ENCODE measurements at places on chromosomes 3 and 15.

DNA sequence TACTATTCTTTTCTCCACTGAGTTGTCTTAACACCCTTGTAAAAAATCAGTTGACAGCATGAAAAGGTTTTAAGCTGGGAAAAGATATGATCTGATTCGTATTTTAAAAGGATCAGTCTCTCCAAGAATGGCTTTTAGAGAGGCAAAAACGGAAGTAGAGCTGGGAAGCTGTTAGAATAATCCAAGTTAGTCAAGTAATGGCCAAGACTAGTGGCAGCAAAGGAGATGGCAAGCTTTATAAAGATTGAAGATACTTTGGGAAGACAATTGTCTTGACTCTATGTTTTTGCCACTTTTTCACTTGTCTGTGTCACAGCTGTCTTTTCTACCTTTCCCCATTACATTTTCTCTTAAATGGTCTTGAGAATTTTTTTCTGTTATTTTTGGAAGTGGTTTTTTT is 243.5 kb upstream of the MANF start:
- no peak for DNase-seq

DNA sequence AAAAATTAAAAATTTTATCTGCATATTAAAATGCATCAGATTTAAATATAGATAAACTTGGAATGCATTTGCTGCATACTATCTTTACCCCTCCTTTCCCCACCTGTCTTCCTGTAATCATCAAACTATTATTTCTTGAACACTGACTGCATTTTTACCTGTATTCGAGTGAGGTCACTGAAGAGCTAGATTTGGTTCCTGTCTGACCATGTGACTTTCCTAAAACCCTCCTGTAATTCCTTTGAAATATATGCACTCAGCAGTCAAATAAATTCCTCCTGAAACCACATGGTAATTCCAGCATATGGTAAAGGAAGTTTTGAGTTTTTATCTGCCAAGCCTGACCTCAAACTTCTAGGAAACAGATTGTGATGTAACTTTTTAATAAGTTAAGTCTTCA is 445.6 kb upstream of the FRG2C start:
- no peak for DNase-seq

DNA sequence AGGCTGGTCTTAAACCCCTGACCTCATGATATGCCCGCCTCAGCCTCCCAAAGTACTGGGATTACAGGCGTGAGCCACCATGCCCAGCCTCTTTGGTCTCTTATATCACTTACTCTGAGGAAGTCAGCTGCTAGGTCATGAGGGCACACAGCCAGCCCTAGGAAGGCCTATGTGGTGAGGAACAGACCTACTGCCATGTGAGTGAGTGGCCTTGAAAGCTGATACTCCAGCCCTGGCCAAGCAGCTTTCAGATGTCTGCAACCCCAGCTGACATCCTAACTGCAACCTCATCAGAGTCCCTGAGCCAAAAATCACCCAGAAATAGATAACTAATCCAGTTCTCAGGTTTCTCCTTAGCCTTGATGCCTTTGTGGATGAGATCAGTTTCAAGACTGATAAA is 224.3 kb downstream of the EDEM1 start:
- DNase-seq: no peak

GRCh38 chr3:3085782-3086181 is 24.4 kb downstream of the IL5RA start:
- DNase-seq: no peak

DNA sequence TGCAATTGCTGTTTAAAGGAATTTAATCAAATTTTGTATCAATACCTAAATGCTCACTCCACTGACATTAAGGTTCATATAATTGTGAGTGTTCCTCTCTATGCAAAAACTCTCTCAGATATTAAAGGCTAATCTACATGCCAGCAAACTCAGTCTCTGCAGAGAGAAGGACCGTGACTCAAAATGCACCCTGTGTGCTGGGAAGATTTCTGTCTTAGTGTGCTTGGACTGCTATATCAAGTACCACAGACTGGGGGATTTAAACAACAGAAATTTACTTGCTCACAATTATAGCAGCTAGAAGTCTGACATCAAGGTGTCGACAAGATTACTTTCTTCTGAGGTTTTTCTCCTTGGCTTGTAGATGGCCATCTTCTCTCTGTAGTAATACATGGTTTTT is 18.6 kb upstream of the PFN2 start:
- DNase-seq: no peak

- no peak for DNase-seq
Measured at GRCh38 chr15:52093167-52093538, 19.4 kb downstream of the BCL2L10 start.

DNA sequence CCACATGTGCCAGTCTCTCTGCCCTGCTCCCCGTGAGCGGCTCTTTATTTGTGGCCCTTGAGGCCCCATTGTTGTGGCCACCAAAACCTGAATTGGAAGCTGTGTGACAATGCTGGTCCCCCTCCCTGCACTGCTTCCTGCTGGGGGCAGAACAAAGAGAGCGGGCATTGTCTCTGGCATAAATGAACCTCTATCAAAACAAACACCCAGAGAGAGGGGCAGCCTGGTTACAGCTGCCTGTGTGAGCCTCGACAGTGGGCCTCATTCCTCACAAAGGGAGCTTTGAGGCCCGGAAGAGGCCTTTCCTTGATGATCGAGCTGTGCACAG is 152.9 kb downstream of the IGF1R start:
- DNase-seq: no peak

GRCh38 chr15:99117563-99118257 is 12.8 kb downstream of the SYNM start:
- no peak for DNase-seq

GRCh38 chr3:54556630-54557029 is 371.2 kb downstream of the LRTM1 start:
- DNase-seq: no peak

GRCh38 chr15:39511000-39511915 is 69.6 kb upstream of the THBS1 start:
- DNase-seq: no peak

- DNase-seq: no peak
Measured at GRCh38 chr3:61560517-61561373, 626 bp upstream of the PTPRG start.

DNA sequence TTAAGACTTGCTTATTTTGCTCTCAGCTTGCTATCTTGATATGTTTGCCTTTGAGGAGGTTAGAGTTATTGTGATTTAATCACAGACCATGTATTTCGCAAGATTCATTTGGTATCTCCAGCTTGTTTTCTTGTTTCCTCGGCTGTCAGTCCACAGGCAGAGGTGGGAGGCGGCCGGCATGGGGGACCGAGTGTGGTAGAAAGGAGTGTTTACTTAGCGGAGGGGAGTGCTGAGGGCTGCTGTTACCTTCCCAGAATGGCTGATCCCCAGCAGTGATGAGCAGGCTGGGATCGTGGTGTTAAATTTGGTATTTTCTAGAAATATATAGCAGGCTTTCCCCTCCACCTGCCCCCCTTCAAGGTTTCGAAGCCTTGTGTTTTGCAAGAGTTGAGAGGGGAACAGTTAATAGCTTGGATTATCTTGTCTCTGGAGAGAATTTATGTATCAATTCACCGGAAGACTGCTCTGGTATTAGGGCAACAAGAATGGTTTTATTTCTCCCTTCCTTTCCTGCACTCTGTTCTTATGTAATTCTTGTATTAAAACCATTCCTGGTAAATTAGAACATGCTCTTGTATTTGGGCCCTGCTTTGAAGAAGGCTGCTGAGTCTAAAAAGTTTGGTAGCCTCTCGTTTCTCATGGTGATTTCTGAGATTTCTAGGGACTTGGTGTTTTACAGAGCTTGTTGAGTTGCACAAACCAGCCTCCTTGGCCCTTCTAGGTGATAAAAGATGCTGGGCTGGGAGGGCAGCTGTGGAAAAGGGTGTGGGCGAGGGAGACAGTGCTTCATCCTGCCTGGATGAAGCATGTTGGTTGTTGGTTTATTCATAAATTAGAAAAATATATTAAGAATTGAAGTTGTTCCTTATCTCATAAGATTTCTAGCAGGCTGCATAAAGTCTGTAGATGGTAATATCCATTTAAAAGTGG is 151.4 kb downstream of the IGF1R start:
- no peak for DNase-seq

DNA sequence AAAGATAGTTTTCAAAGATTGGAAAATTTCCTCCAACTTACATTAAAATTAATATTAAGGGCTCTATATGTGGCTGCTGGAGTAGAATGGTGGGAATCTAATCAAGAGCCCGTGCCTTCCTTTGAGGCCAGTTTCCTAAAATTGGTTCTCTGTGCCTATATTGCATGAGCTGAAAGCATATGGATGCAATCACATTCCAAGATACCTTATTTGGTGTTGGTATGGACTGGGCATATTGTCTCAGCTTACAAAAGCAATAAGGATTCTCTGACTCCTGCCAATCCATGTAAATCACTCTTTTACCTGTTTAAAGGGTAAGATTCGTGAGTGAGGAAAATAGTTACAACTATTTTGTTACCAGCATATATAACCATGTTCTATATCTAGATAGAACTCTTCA is 111.6 kb downstream of the GREM1 start:
- DNase-seq: no peak

DNA sequence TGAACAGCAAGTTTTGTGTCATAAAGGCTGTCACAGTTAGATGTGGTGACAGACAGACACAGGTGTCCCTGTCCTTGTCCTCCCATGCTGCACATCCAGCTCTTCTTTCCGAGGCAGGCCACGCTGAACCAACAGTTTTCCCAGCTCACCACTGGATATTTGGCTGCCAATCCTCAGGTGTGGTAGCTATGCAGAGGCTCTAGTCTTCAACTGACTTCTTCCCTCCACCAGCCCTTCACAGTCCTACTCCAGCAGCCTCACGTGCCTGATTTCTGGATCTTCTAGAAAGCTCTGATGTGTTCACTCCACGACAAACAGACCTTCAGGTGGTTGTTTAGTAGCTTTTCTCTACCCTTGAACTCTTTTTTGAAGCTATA is 145.5 kb downstream of the UACA start:
- no peak for DNase-seq

- no peak for DNase-seq
Measured at GRCh38 chr15:68712886-68713285, 107.8 kb downstream of the ANP32A start.

DNA sequence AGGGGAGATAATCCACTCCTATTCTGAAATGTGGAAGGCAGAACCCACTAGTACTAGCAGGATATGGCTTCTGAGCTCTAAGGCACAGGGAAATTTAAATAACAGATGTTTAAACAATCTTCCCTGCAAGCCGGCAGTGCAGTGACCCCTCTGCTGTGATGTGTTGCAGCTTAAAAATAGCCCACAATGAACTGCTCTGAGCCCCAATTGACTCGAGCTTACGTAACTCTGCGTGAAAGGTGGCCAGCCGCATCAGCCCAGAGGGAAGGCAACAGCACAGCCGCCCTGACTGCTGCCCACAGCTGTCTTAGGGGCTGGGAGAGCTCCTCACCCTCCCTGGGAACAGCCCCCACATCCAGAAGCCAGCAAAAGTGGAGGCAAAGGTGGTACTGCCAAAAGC is 12.5 kb upstream of the CAMKV start:
- DNase-seq: no peak

GRCh38 chr3:193906849-193907410 is 229.0 kb upstream of the HES1 start:
- no peak for DNase-seq

DNA sequence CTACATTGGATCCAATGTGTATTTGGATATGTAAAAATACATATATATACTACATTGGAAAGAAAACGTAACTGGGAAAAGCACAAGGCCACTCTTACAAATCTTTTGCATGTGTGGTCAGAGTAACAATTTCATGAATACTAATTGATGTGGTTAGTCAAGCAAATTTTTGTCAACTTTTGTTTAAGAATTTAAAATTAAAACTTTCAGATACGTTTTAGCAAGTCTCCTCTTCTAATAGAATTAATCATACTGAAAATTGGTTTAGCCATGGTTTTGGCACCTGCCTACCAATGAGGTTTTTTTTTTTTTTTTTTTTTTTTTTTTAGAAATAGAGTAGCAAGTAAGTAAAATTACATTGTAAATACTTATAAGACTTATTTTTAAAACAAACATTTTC is 153.0 kb upstream of the CGNL1 start:
- no peak for DNase-seq
